ENCODE measurements at places on chromosomes 2 and 18.

DNA sequence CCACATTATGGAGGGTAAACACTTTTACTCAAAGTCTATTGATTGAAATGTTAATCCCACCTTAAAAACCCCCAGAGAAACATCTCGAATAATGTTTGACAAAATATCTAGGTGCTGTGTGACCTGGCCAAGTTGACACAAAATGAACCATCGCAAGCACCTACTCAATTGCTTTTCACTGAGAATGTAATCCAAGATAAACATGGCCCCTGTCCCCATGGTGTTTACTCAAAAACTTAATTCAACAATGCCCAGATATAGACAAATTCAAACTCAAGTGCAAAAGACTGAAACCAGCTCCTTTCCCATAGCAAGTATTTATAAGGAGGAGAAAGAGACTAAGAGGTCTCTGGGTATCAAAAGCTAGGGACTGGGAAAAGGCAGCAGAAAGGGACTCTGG, 15.0 kb upstream of the ACMSD start:
- DNase-seq = peak; percentile 15

DNA sequence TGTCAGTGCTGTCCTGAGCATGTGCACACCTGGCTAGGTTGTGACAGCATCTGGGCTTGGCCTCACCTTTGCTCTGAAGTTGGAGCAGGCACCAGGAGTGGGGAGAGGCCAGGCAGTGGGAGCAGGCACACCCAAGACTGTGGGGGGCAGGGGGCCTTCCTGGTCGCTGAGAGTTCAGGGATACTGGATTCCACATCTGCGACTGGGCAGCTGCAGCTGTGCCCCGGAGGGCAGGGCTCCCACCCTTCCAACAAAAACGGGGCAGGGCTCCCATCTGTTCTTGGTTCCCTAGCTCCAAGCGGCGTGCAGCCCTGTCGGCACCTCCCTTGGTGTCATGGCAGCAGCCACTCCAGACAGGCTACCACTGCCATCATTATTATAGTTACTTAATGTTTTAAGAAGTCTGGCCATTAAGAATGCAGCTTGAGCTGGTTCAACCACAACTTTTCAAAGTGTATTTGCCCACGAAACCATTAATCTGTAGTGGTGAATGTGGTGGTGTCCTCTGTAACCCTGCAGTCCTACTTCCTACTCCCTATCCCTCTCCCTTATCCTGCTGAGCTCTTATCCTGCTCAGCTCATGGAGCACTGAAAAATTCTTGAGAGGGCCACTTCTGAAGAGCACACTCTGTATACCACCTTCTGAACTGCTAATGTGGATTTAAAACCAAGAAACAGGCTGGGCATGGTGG, 48.0 kb upstream of the RAB1A start:
- no peak for DNase-seq

DNA sequence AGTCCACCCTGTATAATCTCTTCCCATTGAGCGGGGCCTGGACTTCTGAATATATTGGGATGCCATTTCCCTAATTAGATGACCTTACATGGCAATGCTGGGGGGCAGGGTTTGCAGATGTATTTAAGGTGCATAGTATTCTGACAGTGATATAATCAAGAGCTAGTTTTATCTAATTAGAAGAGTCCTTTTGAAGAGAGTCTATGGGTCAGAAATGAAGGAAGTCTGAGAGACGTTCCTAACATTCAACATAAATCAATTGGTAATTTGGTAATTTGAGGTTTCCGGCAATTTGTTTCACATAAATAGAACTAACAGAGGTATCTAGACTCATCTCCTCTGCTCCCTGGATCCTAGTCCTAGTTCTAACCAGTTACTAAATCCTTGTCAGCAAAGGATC, 25.7 kb upstream of the UXS1 start:
- DNase-seq = no peak

GRCh38 chr2:128289439-128289838, 29.2 kb downstream of the HS6ST1 start:
- DNase-seq = no peak

- no peak for DNase-seq
These were observed 2.7 kb downstream of the GEN1 start for GRCh38 chr2:17756668-17757067.

- no peak for DNase-seq
These were observed 378.8 kb downstream of the SLC4A3 start for GRCh38 chr2:220006152-220006621.

GRCh38 chr2:174753038-174753633, 11.1 kb downstream of the CHRNA1 start:
- no peak for DNase-seq

- no peak for DNase-seq
These were observed 68.8 kb upstream of the SPTBN1 start for GRCh38 chr2:54387059-54387991.

All from HuH-7 (cell line).